Activated CD8-positive, alpha-beta T cell treated with anti-CD3 and anti-CD28 coated beads for 36 hours (primary cell): ENCODE measurements at places on chromosomes 5 and 9. TPM values are rescaled to one million over a fixed set of nuclear protein-coding genes. Genes with fewer than 3 reads are reported as not detected.
A peak's percentile ranks its signal among the peaks of the same experiment; 100 is the strongest.

DNA sequence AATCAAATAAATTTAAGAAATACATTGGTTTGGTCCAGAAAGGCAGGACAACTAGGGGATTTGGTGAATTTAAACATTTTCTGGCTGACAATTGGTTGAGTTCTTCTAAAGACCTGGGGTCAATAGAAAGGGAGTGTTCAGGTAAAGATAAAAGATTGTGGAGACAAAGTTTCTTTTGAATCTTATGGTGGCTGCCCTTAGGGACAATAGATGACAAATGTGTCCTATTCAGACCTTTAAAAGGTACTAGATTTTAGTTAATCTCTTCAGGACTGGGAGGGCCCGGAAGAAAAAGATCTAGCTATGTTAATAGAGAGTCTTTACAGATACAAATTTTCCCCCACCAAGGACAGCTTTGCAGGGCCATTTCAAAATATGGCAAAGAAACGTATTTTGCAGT lies 35.9 kb downstream of the PLEKHG4B start:
- peaks cover 15% of the 10 kb centered on the region for H3K27me3 ChIP-seq
- no peak for DNase-seq
- peaks cover 3% of the 10 kb centered on the region for H3K36me3 ChIP-seq
- H3K4me3 ChIP-seq: no peak overlapping the region
- H3K4me1 ChIP-seq: no peaks in the 10 kb centered on the region
- no peak overlapping the region for H3K27ac ChIP-seq

DNA sequence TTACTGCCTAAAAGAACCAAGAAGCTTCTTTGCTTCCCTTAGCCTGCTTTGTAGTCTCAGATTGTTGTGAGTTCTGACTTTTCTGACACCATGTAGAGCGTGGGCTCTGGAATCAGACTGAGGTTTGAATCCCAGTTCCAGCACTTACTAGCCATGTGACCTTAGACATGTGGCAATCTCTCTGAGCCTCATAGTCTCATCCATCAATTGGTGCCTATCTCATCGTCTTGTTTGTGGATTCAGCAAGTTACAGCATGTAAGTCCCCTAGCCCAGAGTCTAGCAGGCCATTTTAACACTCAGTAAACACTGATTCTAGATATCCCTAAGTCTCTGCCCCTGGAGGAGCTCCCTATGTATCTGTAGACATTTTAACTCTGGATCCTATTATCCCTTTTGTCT lies 94.7 kb downstream of the ANGPTL2 start:
- DNase-seq: no peak
- H3K36me3 ChIP-seq: no peaks in the 10 kb centered on the region
- no peak overlapping the region for H3K27ac ChIP-seq
- H3K27me3 ChIP-seq: peaks cover 4% of the 10 kb centered on the region

The STPG3 gene
- total RNA-seq: not detected

The ADAMTS16 gene
- total RNA-seq: not detected

DNA sequence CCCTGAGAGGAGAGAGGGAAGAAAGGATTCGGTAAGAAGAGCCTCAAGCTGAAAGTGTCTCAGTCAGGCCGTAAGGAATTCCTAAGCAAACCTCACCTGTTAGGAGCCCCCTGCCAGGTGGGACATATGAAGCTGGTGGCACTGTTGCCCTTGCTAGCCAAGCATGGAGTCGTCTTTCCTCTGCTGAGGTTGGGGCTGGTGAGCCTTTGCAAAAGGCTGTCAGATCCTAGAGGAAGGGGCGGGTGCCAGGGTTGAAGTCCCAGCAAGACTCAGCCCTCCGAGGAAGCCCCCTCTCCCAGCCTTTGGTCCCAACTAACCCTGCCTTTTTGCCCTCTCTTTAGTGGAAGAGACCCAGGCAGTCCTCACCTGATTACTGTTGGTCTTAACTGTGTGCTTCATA lies 5.5 kb upstream of the SMIM32 start:
- no peak for DNase-seq
- H3K27me3 ChIP-seq: peaks cover 30% of the 10 kb centered on the region
- H3K4me1 ChIP-seq: no peaks in the 10 kb centered on the region

The IL13 gene
- total RNA-seq: 4.8 TPM

DNA sequence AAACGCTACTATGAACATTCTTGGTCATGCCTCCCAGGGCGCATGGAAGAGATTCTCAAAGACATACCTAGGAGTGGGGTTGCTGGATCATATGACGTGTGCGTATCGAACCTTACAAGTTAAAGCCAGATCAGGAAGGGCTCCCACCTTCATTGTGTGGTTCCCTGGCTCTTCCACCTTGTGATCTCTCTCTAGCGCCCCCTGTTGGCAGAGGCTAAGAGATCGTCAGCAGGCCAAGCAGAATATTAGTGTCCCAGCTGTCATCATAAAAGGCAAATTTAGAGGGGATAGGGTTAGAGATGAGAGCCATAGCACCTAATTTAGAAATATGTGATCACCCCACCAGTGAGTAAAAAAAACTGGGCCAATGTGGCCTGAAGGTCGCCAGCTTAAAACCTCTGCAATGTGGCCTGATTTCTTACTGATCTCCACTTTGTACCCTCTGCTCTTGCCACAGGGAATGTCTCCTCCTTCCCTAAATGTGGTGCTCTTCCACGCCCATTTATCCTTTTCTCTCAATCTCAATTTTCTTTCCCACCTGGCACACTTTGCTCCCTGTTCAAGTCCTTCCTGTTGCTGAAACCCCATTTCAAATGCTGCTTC lies 91.7 kb upstream of the SHB start:
- H3K27me3 ChIP-seq: no peaks in the 10 kb centered on the region
- DNase-seq: peak; percentile 78
- H3K27ac ChIP-seq: no peak overlapping the region
- peaks cover 2% of the 10 kb centered on the region for H3K4me1 ChIP-seq
- H3K4me3 ChIP-seq: no peak overlapping the region
- no peaks in the 10 kb centered on the region for H3K36me3 ChIP-seq

The NUTM2G gene
- not detected for total RNA-seq

DNA sequence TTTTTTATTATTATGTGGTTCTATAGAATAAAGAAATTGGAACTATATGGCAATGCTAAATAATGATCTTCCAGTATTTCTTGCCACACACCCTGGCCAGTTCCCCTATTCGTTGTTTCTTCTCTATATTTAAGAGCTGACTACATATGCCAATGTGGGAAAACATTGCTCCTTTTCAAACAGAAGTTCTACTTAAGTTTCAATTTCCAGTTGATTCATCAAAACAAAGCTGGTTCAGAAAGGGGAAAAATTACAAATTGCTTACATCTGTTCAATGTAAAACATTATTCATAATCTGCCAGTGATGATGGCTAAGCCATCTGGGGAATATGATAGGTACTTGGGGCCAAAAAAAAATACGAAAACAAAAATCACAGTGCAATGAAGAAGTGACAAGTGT lies 76.9 kb downstream of the ST8SIA4 start:
- peak overlapping the region; percentile 50 for H3K27ac ChIP-seq
- H3K4me3 ChIP-seq: no peak overlapping the region
- DNase-seq: no peak
- H3K4me1 ChIP-seq: peaks cover 39% of the 10 kb centered on the region
- H3K27me3 ChIP-seq: no peaks in the 10 kb centered on the region
